C1 segment of cervical spinal cord (tissue), 14 donors: ENCODE measurements at places on chromosomes 2 and 18.
A peak's percentile ranks its signal among the peaks of the same experiment; 100 is the strongest.

- no peak for DNase-seq
These were observed 169.1 kb upstream of the SIX2 start for GRCh38 chr2:45178359-45178758.

GRCh38 chr18:3410273-3410672 is 39.7 kb upstream of the TGIF1 start:
- DNase-seq: no peak

DNA sequence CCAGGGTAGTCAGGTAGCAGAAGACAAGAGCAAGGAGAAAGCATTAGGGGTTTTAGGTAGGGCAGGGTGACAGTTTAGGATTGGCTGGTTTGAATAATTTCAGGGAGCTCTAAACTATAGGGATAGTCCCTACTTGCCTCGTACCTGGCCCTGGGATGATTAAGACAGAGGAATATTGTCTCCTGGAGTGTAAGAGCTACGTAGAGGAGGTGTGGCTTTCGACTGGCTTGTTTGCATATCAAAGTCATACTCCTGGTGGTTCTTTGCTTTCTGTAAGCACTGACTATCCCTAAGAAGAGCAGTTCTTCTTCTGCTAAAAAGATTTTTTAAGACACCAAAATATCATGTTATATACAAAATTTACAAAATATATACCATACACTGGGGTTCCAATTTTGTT is 1867.4 kb downstream of the SUCLG1 start:
- DNase-seq: no peak

- no peak for DNase-seq
These were observed 94.7 kb upstream of the SP3 start for GRCh38 chr2:174059884-174060244.

- DNase-seq: no peak
These were observed 54.5 kb upstream of the PXDN start for GRCh38 chr2:1798785-1799144.

DNA sequence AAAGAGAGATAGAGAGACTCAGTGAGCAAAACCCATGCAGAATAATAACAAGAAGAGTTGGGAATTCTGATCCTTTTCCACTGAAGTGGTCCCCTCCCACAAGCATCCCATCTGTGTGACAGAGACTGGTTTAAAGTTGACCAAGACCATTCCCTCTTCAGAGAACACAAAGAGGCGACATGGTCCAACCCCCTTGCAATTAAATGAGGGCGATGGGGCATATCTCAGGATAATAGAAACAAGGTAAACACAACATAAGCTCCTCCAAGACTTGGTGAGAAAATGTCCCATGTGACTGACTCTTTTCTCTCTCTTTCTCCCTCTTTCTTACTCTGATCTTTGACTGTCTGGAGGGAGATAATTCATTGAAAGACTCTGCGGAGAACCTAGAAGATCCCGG is 526.7 kb downstream of the SOX11 start:
- DNase-seq: no peak

DNA sequence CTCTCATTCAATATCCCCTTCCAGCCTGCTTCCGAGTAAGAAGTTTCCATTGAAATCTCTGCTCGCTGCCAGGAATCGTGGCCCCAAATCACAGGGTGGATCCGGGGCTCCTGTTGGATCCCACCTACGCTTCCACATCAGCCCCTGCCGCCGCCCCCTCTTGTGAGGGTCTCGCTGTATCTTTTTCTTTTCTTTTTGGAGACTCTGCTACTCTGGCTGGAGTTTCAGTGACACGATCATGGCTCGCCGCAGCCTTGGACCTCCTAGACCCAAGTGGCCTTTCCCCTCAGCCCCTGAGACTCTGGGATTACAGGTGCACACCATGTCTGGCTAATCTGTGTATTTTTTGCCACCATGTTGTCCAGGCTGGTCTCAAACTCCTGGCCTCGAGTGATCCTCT is 246.8 kb upstream of the PXDN start:
- DNase-seq: no peak

GRCh38 chr18:37900326-37900725 is 334.7 kb upstream of the CELF4 start:
- DNase-seq: no peak

GRCh38 chr18:76686737-76687231 is 135.6 kb upstream of the ZNF236 start:
- DNase-seq: peak; percentile 24

DNA sequence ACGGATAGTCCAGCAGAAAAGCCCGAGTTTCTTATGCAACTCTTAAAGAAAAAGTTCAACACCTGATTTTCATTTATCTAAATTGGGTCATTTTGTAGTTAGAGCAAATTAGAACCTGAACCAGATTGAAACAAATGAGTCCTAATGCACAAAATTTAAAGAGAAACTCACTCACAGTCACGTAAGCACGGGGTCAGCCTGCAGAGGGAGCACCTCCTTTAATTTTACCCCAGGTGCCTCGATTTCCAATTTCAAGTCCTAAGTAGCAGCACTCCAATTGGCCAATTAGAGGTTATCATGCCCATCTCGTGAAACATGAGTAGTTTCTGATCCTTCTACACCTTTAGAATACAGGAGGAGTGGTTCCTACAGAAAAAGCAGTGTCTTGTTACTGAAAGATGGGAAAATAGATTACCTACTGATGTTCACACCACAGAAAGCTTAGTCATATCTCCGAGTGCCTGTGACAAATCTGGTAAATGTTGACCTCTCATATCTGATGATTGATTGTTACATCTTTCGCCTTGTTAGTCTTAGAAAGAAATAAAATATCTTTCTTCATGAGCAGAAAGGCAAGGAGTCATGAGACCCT is 1929.8 kb upstream of the LRRTM1 start:
- no peak for DNase-seq

DNA sequence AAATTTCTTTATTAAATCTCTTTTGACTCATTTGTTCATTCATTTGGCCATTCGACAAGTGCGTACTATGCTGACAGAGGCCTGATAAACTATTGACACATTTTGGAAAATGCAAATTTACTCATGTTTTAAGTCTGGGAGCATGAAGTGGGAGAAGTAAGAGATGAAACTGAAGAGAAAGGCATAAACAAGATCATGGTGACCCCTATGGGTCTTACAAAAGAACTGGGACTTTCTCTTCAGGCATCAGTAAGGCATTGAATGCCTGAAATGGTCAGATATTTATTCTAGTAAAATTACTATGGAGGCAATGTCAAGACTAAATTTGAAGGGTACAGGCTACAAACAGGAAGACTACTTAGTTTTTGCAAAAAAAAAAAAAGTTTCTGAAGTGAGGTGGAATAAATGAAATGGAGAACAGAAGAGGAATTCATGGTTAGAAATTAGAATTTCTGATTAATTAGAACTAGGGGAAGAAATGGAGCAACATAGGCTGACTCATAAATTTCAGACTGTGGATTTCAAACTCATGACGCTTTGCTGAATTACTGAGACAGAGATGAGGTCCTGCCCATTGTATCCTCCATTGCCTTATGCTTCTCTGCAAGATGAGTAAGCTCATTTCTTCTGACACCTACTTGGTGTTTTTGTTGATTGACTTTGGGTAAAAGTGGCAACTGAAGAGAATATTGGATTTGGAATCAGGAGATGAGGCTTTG is 32.7 kb downstream of the VSNL1 start:
- no peak for DNase-seq
